Muscle of back (tissue), 13 donors: ENCODE measurements at places on chromosomes 16 and 17. TPM values are rescaled to one million over a fixed set of nuclear protein-coding genes. Genes with fewer than 3 reads are reported as not detected.

FBXO39 gene
- 0.54 TPM for polyA plus RNA-seq

TEKT5 gene
- 0.11 TPM for polyA plus RNA-seq

CACNA1G gene
- polyA plus RNA-seq = 7.3 TPM

KRT33B gene
- polyA plus RNA-seq = 0.16 TPM

PIGQ gene
- 16.8 TPM for polyA plus RNA-seq

KRT17 gene
- 0.60 TPM for polyA plus RNA-seq

SLC35G6 gene
- polyA plus RNA-seq = 0.16 TPM

TIMP2 gene
- 226 TPM for polyA plus RNA-seq

C16orf96 gene
- polyA plus RNA-seq = 0.40 TPM

NPIPA2 gene
- polyA plus RNA-seq = not detected

CCL14 gene
- polyA plus RNA-seq = 27.6 TPM

RTN4RL1 gene
- 1.0 TPM for polyA plus RNA-seq

KRTAP9-2 gene
- not detected for polyA plus RNA-seq

TM4SF5 gene
- polyA plus RNA-seq = not detected

KRTAP1-5 gene
- not detected for polyA plus RNA-seq

EFNB3 gene
- 5.2 TPM for polyA plus RNA-seq
